ENCODE measurements at places on chromosomes 11 and 22.

DNA sequence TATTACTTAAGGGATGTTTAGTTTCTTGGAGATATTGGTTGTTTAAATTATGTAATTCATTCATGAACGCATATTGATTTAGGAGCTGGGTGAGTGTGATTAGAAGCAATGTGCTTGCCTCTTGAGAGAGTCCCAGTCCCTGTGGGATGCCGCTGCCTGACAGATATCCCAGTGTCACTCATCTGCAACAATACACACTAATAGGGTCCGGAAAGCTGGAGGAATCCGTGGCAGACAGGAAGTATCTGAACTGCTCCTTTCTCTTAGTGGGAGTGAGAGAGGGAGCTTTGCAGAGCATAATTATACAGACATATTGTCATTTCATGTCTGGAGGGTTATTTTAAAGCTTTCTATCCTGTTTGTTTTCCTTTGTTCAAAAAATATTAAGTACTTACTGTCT, 17.4 kb downstream of the AMOTL1 start:
- DNase-seq = no peak

DNA sequence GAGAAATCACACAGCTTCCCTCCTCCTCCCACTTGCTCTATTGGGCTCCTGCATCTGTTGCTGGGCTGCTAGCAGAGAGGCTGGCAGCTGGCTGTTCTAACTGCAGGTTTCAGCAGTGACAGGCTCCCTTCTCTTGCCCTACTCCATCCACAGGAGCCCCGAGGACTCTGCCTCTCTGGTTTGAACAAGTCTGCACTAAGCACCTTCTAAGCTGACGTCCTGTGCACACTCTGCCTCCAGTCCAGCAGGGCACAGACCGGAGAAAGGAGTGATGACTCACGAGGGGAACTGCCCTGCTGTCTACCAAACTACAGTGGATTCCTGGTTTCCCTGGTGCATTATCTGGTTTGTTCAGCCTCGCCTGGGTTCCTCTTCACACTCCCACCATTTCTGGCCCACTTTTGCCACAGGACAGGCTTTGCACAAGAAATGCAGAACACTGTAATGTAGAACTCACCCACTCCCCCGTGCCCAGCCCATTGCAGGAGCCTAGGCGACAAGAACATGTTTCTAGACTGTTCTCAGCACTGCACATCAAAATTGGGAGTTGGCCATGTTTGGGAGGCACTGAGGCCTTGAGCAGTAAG, 26.0 kb downstream of the IL10RA start:
- DNase-seq = no peak

- DNase-seq = no peak
These were observed 1112.4 kb upstream of the CNTN5 start for GRCh38 chr11:97908354-97908753.

GRCh38 chr11:44775366-44775984, 48.7 kb downstream of the TSPAN18 start:
- peak; percentile 40 for DNase-seq

DNA sequence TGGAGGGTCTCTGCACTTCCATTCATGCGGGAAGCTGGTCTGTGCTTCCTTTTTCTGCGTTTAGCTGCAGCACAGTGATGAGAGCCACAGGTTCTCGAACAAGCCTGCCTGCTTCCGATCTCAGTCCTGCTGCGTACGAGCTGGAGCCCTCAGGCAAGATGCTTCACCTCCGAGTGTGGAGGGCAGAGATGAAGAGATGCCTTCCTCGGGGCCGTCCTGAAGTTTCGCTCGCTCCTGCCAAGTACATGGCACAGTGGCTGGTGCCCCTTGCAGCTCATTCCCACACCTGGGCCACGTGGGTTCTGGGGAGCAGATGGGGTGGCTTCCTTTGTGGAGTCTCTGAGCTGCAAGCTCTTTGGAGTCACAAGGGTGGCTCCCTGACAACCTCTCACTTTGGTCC, 19.5 kb upstream of the TESMIN start:
- DNase-seq = no peak

GRCh38 chr11:102546923-102547471, 16.4 kb upstream of the MMP7 start:
- DNase-seq = no peak

DNA sequence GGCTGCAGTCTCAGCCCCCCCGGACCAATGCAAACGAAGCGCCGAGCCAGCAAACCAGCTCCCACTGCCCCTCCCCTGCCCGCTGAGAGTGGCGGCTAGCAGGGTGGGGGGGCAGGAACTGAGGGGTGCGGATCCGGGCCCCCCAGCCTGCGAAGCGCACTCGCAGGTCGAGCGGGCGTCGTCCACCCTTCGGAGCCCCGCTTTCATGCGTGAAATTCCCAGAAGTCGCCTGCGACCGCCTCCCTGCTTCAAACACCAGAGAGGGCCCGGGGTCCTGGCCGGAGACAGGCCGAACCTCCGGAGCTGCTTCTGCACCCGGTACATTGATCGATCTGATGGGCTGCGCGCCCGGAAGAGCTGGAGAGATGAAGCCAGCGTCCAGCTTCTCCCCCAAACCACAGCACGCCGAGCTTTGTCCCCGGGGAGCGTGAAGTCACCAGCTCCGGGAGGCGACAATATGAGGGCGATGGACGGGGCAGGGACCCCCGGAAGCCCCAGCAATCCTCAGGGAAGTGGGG, 646 bp upstream of the PATZ1 start:
- no peak for DNase-seq

DNA sequence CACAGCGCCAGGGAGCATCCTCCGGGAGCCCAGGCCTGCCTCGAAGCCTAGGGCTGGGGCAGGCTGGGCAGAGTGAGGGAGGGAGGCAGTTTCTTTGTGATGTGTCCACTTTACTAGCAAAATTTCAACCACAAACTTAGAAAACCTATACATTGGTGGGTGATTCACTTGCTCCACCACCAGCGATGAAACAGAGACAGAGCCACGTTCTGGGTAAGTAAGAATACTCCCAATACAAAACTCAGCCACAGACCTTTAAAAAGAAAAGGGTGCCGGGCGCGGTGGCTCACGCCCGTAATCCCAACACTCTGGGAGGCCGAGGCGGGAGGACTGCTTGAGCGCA, 22.3 kb downstream of the CDKN1C start:
- no peak for DNase-seq

GRCh38 chr11:57645689-57646085, 4.0 kb downstream of the YPEL4 start:
- DNase-seq = no peak

- no peak for DNase-seq
These were observed 2.9 kb downstream of the PIDD1 start for GRCh38 chr11:802018-802617.

- DNase-seq = no peak
These were observed 155.7 kb downstream of the CEP164 start for GRCh38 chr11:117483372-117483771.

DNA sequence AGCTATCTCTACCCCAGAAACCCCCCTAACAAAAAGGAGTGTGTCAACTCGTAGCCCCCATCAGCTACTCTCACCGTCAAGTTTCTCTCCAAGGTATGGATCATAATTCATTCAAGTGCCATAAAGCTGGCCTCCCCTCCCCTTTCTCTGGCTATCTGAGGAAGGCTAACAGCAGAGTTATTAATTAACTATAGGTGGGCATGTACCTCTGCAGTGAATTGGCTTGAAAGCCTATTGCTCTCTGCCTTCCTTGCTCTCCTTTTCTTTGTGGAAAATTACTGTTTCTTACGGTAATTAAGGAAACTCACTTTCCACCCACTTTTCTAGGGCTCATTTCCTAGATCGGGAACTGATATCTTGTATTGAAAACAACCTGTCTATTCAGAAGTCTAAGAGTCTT, 14.1 kb downstream of the POLA2 start:
- DNase-seq = no peak

GRCh38 chr11:72781063-72781312, 12.9 kb downstream of the STARD10 start:
- no peak for DNase-seq

GRCh38 chr11:64841592-64842365, 2.7 kb downstream of the CDC42BPG start:
- no peak for DNase-seq

DNA sequence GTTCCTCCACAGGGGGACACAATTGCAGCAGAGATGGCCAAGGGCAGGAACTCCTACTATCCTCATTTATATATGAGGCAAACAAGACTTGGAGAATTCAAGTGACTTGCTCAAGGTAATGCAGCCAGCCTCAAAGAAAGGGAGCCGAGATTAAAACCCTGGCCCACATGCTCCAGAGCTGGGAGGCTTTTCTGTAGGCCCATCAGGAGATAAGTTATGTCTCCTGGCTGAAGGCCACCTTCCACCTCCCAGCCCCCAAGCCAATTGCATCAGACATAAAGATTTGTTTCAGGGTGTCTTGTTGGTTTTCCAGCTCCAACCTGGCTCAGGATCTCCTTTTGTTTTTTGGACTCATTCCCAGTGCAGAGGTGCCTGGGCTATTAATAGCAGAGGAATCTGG, 59.5 kb downstream of the SMIM38 start:
- no peak for DNase-seq

GRCh38 chr11:117663414-117663813, 133.6 kb downstream of the DSCAML1 start:
- DNase-seq = no peak

GRCh38 chr22:27705408-27706080, 96.0 kb downstream of the MN1 start:
- DNase-seq = no peak

GRCh38 chr11:102286292-102286691, 31.0 kb upstream of the BIRC3 start:
- no peak for DNase-seq

GRCh38 chr11:64541131-64541530, 49.9 kb upstream of the SLC22A12 start:
- DNase-seq = no peak

GRCh38 chr22:30444632-30445437, 19.3 kb downstream of the MTFP1 start:
- peak; percentile 52 for DNase-seq

DNA sequence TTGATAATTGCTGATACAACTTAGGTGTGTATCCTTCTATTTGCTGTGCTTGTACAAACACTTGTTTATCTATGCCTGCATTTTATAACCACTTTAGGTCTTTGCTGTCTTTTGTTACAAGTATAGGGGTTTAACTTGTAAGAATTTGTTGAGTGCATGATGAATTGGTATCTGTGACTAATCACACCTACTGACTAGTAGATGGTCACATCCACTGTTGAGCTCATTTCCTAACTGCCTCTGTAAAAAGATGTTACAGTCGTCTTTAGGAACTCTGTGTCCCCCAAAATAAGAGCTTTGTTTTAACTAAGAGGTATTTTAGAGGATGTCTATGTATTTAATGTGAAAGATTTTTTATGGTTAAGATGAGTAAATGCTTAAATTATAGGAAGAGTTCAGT, 60.5 kb downstream of the HIPK3 start:
- DNase-seq = no peak

GRCh38 chr11:109308551-109308950, 113.4 kb upstream of the C11orf87 start:
- DNase-seq = no peak

DNA sequence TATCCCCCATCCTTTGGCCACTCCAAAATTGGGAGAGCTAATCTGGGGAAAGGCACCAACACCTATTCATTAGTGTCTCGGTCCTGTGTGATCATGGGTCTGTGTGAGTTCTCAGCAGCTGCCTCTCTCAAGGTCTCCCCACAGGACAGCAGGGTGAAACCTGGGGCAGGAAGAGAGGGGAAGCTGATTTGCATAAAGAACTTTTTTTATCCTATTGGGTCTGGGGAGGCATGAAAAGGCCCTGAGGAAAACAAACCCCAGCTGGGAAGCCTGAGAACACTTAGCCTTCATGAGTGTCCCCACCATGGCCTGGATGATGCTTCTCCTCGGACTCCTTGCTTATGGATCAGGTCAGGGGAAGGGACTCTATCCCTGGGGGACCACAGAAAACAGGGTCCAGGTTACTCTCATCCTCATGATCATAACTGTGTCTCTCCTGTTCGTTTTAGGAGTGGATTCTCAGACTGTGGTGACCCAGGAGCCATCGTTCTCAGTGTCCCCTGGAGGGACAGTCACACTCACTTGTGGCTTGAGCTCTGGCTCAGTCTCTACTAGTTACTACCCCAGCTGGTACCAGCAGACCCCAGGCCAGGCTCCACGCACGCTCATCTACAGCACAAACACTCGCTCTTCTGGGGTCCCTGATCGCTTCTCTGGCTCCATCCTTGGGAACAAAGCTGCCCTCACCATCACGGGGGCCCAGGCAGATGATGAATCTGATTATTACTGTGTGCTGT, 116.0 kb upstream of the TOP3B start:
- DNase-seq = no peak

DNA sequence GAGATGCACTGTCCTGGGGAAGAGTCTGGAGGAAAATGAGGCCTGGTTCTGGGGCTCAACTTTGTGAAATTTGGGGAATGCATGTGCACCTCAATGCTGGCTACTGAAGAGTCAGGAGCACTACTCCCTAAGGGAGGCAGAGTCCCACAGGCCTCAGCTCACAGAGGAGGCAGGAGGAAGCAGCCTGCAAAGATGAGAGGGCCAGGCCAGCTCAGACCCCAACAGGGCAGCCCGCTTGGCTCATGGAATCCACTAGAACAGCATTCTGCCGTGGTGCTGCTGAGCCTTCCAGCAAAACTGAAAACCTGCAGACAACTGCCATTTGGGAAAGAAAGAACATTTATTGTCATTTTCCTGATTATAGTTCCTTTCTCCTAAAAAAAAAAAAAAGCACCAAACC, 300.5 kb downstream of the CTTN start:
- no peak for DNase-seq

DNA sequence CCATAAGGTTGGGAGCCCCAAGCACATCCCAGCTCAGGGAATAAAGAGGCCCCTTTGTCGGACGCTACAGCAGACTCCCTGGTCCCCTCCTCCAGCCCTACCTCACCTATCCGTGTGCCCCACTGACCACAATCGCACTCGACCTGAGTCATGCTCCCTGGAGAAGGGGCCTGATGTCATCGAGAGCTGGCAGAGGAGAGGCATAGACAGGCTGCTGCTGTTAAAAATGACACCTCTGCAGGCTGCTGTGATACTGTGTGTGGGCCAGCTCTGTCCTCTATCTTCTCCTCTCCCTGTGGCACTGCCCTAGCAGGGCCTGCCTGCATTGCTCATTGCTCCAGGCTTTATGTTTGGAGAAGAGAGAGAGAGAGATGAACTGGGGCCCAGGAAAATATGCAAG, 123.4 kb upstream of the SYT13 start:
- DNase-seq = no peak

DNA sequence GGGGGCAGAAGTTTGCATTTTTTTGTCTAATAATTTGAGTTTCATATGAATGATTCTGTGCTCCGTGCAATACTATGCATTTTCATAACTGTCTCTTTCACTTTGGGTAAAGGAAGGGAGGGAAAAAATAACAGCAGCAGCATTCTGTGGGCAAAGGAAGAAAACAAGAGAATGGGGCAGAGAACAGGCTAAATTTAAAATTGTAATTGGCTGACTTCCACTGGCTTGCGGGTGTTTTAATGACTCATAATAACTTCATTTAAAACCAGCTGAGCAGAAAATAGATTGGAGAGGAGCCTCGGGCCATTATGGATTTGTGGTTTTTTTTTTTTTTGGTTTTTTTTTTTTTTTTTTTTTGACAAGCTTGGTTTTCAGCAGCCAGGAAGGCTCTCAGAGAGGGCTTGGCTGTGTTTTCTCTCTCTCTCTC, 107.4 kb downstream of the ZBTB16 start:
- DNase-seq = no peak
